NCI-H2107 (cell line): ENCODE measurements at places on chromosomes 12 and 14.

DNA sequence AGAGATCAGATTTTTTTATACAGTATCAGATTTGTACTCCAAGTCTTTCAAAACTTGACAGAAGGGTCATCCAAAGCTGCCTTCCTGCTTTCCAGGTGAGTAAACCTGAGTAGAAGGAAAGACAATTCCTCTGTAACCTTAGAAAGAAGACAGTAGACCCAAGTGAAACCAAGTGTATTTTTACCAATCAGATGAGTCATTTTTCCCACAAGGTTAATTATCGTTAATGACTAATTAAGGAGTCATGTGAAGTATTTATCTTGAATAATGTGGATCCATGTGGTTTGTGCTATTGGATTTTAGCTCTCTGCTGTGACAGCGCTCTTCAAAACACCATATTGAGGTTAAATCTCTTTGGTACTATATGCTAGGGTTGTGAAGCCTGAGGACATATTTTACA lies 74.0 kb upstream of the PELI2 start:
- no peak for DNase-seq

- no peak for DNase-seq
These were observed 1224.0 kb downstream of the SLC16A7 start for GRCh38 chr12:60819794-60820193.

DNA sequence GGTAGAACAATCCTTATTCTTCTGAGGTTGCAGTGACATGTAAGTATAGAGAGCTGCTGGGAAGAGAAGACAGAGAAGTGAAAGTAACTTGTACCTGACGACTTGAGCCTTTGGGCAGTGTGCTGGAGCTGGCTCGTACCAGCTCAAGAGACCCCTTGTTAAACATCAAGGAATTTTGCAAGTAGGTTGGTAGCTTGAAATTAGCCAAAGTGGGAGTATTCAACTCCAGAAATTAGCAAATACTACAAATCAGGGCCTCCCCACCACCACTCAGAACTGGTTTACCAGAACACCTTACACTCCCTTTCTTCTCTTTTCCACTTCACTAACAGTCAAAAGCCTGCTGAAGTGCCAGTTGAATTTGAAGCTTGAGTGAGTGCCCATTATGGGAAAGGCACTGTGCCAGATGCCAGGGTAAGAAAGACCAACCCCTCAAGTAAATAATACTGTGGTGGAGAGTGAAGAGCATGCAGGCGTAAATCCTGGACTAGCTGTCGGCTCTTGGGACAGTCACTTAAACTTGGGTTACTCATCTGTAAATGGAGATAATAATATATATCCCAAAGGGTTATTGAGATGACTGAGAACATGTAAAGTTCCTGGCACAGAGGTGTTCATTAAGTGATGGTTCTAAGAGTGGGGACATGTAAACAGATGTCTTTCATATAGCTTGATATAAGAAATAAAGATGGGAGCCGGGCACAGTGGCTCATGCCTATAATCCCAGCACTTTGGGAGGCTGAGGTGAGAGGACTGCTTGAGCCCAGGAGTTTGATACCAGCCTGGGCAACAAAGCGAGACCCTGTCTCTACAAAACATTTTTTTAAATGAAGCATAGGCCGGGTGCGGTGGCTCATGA lies 27.0 kb upstream of the EID3 start:
- peak; percentile 95 for DNase-seq

DNA sequence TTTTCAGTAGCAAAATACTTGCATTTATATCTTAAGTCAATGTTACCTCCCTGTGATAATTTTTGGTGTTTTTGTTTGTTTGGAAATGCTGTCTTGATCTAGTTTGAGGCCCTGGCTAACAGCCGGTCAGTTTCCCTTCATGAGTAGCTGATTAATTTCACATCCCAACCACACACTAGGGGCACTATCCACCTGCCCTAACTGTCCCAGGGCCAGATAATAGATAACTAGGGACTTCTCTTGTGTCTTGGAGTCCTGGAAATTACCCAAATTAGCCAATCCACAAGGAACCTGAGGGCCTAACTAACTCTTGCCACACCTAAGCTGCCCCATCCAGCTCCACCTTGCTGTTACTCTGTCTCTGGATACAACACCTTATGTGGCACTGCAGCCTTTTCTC lies 399.9 kb downstream of the FOXG1 start:
- DNase-seq, result no peak

GRCh38 chr14:76280221-76280620 lies 95.7 kb upstream of the ESRRB start:
- DNase-seq, result no peak

- DNase-seq, result no peak
These were observed 13.4 kb downstream of the C12orf50 start for GRCh38 chr12:88015825-88016224.

- no peak for DNase-seq
These were observed 315.4 kb upstream of the KITLG start for GRCh38 chr12:88895634-88896033.

- no peak for DNase-seq
These were observed 20.8 kb upstream of the AMN start for GRCh38 chr14:102901633-102902032.

DNA sequence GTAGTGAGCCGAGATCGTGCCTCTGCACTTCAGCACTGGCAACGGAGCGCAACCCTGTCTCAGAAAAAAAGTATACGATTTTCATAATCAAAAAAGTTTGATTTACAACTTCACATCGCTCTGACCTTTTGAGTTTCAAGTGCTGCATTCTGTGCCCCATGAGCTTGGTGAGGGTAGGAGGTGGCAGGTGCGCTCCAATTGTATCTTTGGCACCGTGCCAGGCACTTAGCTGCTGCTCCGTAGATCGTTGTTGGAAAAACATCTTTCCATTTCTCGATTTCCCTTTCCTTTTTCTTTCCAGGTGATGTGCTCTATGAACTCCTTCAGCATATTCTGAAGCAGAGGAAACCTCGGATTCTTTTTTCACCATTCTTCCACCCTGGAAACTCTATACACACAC lies 203.7 kb downstream of the ETV6 start:
- peak; percentile 80 for DNase-seq

DNA sequence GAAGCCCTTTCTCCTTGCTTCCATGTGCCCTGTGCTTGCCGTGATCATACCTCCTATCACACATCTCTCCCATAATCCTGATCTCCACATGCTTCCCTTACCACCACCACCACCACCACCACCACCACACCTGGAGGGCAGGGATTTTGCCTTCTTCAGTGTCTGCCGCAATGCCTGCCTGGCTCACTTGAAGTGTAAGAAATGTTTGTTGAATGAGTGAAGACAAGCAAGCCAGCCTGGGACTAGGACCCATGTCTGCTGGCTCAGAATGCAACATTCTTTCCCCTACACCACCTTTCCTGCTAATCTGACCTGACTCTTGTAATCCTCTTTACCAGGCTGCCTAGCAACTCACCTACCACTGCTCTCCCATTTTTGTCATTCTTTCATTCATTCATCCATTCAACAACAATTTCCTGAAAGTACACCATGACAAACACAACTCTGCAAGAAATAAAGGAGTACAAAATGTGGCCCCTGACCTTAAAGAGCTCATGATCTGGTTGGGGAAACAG lies 3.5 kb upstream of the NID2 start:
- DNase-seq, result no peak

- DNase-seq, result no peak
These were observed 15.4 kb upstream of the OAS1 start for GRCh38 chr12:112891093-112892024.

GRCh38 chr14:64928239-64929013 lies 14.1 kb downstream of the GPX2 start:
- DNase-seq, result no peak

DNA sequence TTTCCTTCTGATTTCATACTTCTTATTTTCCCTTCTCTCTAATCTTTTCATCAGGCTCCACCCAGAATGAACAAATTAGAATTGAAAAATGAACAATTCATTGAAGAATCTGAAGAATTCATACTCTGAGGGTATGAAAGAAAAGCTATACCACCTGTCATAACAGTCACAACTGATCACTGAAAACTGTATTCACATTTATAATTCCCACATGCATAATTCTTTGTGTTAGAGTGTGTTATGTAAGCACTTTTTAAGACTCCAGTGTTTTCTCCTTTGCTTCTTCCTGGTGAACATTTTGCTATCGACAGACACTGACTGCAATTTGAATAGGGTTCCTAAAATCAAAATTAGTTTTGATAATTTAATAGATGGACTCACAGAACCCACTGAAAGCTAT lies 271.2 kb downstream of the SLC16A7 start:
- no peak for DNase-seq

DNA sequence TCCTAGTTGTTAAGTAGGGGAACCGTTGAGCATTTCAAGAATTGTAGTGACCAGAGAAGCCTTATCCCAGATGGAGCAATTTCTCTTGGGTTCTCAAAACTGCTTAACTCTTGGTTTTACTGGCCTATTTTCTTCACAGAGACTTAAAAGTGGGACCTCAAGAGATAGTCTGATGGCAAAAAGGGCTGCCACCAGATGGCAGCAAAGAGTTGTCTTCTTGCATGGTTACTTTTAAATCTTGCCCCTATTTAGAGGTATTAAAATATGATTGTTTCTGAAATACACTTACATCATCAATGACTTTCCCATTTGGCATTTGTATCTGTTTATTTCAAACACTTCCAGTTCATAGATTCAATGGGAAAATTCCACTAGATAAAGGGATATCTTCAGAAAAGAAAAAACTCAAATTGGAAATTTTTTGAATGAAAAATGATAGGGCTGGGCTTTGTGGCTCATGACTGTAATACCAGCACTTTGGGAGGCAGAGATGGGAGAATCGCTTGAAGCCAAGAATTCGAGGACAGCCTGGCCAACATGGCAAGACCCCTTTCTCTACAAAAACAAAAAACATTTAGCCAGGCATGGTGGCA lies 69.9 kb upstream of the CNTN1 start:
- DNase-seq, result peak; percentile 1

GRCh38 chr14:22084393-22085281 lies 411.0 kb upstream of the OR4E1 start:
- peak; percentile 6 for DNase-seq
